Activated CD4-positive, alpha-beta T cell treated with anti-CD3 and anti-CD28 coated beads, Interleukin-2, Interleukin-6, amounts not matched to agents 100 ng/mL and 50 ng/mL, durations not matched to agents 16 hours and 8 hours (primary cell): ENCODE measurements at places on chromosomes 5 and 9.

DNA sequence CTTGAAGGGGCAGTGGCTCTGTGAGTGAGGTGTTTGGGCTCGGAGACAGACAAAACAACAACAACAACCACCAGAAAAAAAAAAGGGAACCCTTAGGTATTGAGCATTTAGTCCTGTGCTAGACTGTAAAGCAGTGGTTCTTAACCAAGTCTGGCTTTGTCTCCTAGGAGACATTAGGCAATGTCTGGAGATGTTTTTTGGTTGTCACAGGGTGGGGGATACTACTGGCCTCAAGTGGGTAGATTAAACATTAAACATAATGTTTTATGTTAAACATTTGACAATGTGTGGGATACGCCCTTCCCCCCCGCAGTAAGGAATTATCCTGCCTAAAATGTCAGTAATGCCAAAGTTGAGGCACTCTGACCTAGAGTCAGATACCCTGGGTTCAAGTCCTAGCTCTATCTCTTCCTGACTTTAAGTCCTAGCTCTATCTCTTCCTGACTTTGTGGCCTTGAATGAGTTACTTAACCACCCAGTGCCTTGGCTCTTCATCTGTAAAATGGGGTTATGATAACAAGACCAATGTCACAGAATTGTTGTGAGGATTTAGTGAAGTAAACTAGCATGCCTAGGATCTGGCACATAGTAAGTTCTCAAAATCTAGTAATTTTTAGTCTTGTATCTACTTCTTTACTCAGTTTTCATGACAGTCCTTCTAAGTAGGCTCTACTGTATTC is 1.8 kb downstream of the TRIM32 start:
- DNase-seq, result no peak

- DNase-seq, result peak; percentile 14
Observed at GRCh38 chr9:17578911-17579793, at the start of gene SH3GL2. Gene SH3GL2, plus strand, starts transcription at chr9:17579066.

DNA sequence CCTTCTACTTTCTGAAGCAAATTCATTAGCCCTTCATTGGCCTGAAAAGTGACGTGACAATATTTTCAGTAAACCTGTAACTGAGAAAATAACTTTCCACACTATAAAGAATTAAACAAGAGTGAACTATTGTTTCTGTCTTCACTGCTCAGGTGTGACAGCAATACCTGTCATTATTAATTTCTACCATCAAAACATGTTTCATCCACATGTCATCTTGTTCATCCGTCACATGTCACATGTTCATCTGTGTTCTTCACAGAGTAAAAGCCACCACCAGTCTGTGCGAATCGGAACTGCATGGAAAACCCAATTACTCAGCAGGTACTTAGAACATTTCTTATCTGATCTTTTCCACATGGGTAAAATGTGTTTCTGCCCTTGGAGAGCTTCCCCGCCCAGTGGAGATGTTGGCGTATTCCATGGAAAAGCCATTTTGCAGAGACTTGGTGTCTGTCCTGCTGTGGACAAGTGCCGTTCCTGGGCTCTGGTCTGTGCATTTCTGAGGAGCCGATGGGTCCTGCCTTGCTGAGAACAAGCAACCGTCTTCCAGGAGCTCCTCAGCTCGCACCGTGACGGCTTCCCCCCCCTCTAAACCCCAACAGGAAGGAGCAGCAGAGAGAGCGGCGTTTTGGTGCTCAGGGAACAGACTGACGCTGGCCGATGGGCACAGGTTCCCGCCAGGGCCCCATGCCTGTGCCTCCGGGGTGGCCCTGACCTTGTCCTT is 10.6 kb upstream of the EXOC3 start:
- DNase-seq, result no peak

GRCh38 chr5:87277279-87277835 is 9.7 kb downstream of the RASA1 start:
- no peak for DNase-seq
